Upper lobe of left lung (tissue), 6 donors: ENCODE measurements at places on chromosomes 12 and 14. TPM values are rescaled to one million over a fixed set of nuclear protein-coding genes. Genes with fewer than 3 reads are reported as not detected.

TGM1 gene
- 17.8 TPM for total RNA-seq

RFX4 gene
- total RNA-seq, result not detected

GRCh38 chr14:90388982-90389381 lies 7.8 kb upstream of the CALM1 start:
- DNase-seq, result no peak

- DNase-seq, result peak; percentile 31
These were observed 18.9 kb downstream of the NID2 start for GRCh38 chr14:52049721-52050588.

GRCh38 chr14:76846331-76847047 lies 20.3 kb downstream of the LRRC74A start:
- no peak for DNase-seq

RIMBP2 gene
- not detected for total RNA-seq

GRCh38 chr14:90777830-90778485 lies 38.3 kb downstream of the TTC7B start:
- DNase-seq, result no peak

DNA sequence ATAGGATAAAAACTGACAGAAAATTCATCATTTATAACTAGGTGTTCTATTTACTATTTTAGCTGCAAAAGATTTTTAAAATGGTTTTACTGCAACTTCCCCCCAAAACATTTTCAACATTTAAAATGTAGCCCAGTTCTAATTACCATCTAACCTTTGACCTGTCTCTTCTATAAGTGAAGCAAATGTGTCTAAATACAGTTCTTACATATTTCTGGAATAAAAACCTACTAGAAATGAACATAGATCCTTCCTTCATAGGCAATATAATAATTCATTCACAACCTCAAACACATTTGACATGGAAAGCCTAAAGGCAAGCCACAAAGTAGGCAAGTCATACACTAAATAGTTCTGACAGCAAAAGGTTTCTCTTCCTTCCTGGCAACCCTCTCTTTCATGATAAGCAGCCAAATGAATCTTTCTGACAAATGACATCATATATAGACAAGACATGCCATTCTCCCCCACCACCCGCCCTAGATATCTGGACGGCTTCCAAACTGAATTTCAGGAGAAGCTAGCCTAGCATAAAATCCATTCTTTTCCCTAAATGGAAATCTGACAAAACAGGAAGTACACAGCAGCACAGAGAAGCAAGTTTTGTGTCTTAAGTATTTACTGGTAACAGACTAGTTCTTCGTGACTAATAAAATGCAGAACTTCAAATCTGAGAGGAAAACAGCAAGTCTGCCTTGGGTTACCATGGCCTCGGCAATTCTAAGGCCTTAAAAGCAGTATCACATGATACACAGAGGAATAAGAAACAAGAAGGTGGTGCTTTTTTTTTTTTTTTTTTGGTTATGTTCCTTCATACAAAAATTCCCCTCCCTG lies 17.2 kb upstream of the ARID4A start:
- DNase-seq, result no peak

FOXA1 gene
- 69.2 TPM for total RNA-seq

LYZ gene
- total RNA-seq, result 52.9 TPM

GRCh38 chr12:90058704-90059103 lies 350.1 kb upstream of the ATP2B1 start:
- no peak for DNase-seq

OR6C2 gene
- not detected for total RNA-seq

DNA sequence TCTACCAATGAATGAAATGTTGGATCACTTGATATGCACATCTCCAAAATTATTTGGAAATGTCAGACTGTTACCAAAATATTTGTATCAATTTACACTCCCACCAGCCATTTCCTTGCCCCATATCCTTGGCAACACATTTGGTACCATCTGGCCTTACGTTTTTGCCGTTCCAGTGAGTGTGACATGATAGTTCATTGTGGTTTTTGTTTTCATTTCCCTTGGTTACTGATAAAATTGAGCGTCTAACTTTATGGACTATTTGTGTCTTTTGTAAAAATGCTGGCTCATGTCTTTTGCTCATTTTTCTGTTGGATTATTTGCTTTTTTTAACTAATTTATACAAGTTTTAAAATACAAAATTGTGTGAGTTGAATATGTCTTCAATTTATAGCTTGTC lies 11.0 kb downstream of the KLHDC1 start:
- DNase-seq, result no peak

DNA sequence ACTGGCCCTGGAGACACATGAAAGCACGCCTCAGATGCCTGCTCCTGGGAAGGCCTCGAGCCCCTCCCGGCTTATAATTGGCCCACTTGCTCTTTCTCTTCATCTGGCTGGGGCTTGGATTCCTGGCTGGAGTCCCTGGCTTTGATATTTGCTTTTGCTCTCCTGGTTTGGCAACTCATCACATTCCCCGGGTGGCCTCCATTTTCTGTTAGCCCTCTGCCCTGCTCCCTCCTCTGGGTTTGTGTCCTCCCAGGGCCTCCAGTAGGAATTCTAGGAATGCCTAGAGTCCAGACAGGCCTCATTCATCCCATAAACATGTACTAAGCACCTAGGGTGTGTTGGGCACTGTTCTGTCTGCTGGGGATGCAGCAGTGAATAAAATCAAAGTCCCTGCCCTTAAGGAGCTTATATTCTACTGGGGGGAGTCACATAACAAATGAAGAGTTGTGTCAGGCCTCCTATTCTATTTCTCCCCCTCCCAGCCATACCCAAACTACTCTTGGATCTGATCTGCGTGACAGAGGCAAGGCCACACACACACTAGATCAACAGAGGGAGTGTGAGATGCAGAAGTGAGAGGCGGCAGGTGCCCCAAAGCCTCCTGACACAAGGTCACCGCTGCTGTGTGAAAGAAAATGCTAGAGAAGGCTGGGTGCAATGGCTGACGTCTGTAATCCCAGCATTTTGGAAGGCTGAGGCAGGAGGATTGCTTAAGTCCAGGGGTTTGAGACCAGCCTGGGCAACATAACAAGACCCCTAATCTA lies 21.3 kb upstream of the TSPAN9 start:
- no peak for DNase-seq

YLPM1 gene
- total RNA-seq, result 42.5 TPM

GRCh38 chr12:24561882-24562770 lies 386.8 kb downstream of the BCAT1 start:
- DNase-seq, result peak; percentile 67

DNA sequence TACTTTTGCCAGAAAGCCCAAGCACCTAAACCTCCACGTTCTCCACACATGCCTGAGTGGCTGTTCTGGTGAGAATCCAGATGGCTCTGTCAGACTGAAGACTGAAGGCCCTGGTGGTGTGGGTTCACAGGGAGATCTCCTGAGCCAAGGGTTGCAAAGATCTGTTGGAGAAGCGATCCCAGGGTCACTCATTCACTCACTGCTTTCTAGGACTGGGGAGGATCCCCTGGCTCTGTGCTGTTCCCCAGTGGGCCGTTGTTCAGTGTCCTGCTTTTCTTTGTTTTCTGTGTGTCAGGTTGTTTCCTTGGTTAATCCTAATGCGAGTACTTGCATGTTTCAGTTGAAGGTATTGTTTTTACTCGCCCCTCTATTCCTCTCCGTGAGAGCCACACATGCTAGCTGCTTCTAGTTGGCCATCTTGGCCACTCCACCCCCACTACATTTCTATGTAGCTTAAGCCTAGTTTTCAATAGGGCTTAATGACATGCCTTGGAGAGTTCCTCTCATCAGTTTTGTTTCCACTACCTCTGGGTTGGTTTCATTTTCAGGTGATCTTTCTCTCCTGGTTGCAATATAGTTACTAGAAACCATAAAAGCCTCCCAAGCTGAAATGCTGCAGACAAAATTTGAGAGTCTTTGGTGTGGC lies 144.5 kb upstream of the SLC38A2 start:
- DNase-seq, result no peak

ENDOU gene
- 2.1 TPM for total RNA-seq

DNA sequence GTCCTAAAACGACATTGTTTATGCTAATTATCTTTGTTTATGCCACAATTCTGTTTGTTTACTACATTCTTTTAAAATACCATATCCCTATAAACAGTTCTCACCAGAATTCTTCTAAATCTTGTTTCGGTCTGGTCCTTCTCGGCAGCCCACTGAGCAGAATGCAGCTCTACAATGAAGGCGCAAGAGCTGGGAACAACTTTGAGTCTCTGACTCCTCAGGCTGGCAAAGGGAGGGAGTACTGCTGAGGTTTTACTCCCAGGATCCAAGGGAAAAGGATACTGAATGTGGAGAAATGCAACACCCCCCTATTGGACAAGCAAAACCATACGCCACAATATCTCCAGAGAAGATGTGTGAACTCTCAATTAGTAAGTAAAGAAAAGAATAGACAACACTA lies 5.4 kb downstream of the SOX5 start:
- no peak for DNase-seq

DNA sequence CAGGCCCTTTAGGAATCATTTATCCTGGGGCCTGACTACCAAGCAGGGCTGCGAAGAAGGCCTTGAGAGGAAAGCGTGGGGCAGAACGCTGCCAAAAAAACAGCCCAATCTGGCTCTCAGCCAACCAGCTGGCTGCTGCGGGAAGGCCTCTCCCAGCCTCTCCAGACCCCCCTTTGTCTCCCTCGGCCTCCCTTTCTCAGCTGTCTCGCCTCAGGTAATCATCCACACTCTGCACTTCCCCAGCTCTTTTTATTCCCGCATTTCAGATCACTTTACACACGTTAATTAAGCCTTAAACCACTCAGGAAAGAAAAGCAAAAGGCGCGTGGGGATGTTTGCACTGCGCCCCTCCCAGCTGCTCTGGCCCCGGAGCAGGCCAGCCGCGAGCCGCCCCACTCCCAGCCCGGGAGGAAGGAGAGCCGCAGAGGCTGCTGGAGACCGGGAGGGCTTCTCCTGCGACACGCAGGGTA lies 208.2 kb upstream of the FOXN3 start:
- peak; percentile 66 for DNase-seq

KRT78 gene
- 0.30 TPM for total RNA-seq

SCAF11 gene
- total RNA-seq, result 106 TPM

CCDC197 gene
- total RNA-seq, result not detected
